Natural killer cell treated with Interleukin-12 subunit alpha and Interleukin-12 subunit beta and Interleukin-15 and Interleukin-18, amount 100 ng/mL, for 72 hours (primary cell): ENCODE measurements at places on chromosomes 7 and 10. TPM values are rescaled to one million over a fixed set of nuclear protein-coding genes. Genes with fewer than 3 reads are reported as not detected.

The SAP25 gene
- 25.2 TPM for total RNA-seq

The TMEM184A gene
- not detected for total RNA-seq

The IKZF1 gene
- 416 TPM for total RNA-seq

The GPER1 gene
- not detected for total RNA-seq

The LIPM gene
- not detected for total RNA-seq

The ZRANB1 gene
- 13.0 TPM for total RNA-seq

The CPN1 gene
- not detected for total RNA-seq

DNA sequence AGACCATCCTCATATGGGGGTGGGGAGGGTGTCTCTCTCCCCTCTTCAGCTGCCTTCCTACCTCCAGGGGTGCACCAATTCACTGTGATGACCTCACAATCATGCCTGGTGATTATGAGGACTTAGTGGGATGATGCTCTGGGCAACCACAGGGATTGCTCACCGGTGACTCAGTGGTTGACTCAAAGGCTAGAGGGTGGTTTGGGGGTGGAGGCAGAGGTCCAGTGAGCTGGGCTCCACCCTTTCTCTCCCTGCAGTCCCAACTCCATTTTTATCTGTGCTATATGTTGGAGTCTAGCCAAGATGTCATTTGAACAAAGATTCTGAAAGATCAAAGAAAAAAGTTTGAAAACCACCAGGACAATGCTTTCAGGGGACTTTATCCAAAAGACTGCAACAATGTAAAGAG, 286.9 kb downstream of the KCNMA1 start:
- no peak overlapping the region for H3K27ac ChIP-seq
- DNase-seq: no peak
- H3K27me3 ChIP-seq: no peaks in the 10 kb centered on the region
- no peaks in the 10 kb centered on the region for H3K4me1 ChIP-seq
- no peaks in the 10 kb centered on the region for H3K36me3 ChIP-seq

DNA sequence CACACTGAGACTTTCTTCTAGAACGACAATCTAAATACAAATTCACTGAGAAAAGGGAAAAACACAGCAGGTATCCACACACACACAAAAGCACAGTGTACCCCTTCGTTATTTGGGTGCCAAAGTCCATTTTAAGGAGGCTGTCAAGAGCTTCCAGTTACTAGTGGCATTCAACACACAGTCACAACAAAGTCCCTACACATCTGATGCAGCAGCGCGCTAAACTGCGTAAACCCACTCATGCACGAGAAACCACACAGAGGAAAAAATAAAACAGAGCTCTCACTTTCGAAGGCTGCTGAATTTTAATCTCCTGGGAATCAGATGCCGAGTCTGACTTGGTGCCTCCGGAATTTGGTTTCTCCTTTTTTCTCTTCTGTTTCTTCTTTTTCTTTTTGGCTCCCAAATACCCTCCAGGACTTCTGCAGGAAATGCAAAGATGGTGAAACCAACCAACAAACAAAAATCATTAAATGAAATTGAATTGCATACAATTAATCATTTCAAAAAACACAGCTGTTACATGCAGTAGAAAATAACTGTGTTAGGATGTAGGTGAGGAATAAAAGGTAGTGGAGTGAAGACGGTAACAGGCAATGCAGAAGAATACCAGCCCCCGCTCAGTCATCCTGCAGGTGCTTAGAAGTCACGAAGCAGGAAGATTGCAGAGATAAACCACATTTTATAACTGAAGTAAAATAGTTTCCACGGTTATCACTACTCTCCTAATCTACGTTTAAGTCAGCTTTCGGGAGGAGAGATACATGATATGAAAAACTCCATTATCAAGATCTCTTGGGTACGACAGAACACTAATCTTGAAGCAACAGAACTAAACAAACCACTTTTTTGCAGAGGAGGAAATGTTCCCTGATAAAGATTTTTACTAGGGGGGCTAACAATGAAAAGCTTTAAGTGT, 27.1 kb downstream of the NMT2 start:
- H3K36me3 ChIP-seq: no peaks in the 10 kb centered on the region
- no peak overlapping the region for H3K27ac ChIP-seq
- peaks cover 16% of the 10 kb centered on the region for H3K4me1 ChIP-seq
- H3K4me3 ChIP-seq: no peak overlapping the region
- H3K27me3 ChIP-seq: no peaks in the 10 kb centered on the region

GRCh38 chr10:111297351-111297848, 220.6 kb downstream of the ADRA2A start:
- no peaks in the 10 kb centered on the region for H3K36me3 ChIP-seq
- no peaks in the 10 kb centered on the region for H3K4me1 ChIP-seq
- H3K27ac ChIP-seq: no peak overlapping the region
- no peak overlapping the region for H3K4me3 ChIP-seq
- DNase-seq: no peak

DNA sequence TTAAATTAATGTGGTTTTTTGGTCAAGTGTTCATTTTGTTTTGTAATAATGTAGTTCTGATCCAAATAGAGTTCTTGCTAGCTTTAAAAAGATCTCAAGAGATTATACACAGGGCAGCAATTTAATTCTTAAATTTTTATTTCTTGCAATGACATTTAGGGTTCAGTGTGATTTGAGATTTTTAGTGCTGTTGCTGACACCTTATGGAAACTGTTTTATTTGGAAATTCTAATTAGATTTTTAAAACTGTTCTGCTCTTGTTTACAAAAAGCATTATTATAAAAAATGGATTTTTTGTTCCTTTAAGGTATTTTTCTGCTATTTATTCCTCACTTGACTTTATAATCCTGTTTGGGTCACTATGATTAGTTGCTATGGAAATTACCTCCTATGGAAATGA, 72.1 kb downstream of the RTKN2 start:
- no peaks in the 10 kb centered on the region for H3K27me3 ChIP-seq
- H3K4me3 ChIP-seq: no peak overlapping the region
- no peak for DNase-seq

DNA sequence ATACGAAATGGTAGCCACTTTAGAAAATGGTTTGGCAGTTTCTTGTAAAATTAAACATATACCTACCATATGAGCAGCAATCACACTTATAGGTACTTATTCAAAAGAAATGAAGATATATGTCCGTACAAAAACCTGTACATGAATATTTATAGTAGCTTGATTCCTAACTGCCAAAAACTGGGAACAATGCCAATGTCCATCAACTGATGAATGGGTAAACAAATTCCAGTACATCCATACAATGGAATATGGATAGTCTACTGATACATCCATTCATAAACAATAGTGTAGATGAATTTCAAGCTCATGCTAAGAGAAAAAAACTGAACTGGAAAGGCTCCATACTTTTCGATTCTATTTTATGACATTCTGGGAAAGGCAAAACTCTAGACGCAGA, 68.5 kb downstream of the AGK start:
- no peak for DNase-seq
- H3K4me3 ChIP-seq: no peak overlapping the region
- H3K27me3 ChIP-seq: no peaks in the 10 kb centered on the region

DNA sequence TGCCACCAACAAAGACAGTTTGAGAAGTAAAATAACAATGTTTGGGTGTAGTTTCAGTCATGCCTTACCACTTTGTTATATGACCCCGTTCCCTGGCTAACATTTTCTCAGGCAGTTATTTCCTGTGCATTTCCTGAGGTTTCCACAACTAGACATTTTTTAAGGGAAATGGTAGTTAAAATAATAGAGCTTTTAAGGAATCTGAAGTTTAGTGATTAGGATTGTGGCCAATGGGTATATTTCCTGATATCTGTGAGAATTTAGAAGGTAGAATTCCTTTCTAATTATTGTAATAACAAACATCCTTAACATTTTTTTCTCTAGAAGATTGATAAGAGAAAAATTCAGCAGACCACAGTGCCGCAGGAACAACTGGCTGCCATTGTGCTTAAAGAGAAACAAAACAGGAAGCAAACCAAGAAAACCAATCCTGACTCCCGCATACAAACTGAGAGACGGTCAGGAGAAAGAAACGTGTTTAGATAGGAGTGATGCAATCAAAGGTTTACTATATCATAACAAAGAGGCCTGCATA, 193.6 kb downstream of the MBL2 start:
- no peaks in the 10 kb centered on the region for H3K4me1 ChIP-seq
- no peak for DNase-seq
- H3K27ac ChIP-seq: no peak overlapping the region
- H3K36me3 ChIP-seq: no peaks in the 10 kb centered on the region
- H3K27me3 ChIP-seq: no peaks in the 10 kb centered on the region

GRCh38 chr7:65812281-65812680, 60.6 kb upstream of the VKORC1L1 start:
- DNase-seq: no peak
- H3K4me1 ChIP-seq: peaks cover 2% of the 10 kb centered on the region
- no peak overlapping the region for H3K4me3 ChIP-seq

- no peaks in the 10 kb centered on the region for H3K4me1 ChIP-seq
- H3K27ac ChIP-seq: no peak overlapping the region
- H3K27me3 ChIP-seq: peaks cover 6% of the 10 kb centered on the region
- DNase-seq: no peak
- H3K36me3 ChIP-seq: no peaks in the 10 kb centered on the region
Measured at GRCh38 chr10:1203704-1204103, 147.5 kb downstream of the WDR37 start.

DNA sequence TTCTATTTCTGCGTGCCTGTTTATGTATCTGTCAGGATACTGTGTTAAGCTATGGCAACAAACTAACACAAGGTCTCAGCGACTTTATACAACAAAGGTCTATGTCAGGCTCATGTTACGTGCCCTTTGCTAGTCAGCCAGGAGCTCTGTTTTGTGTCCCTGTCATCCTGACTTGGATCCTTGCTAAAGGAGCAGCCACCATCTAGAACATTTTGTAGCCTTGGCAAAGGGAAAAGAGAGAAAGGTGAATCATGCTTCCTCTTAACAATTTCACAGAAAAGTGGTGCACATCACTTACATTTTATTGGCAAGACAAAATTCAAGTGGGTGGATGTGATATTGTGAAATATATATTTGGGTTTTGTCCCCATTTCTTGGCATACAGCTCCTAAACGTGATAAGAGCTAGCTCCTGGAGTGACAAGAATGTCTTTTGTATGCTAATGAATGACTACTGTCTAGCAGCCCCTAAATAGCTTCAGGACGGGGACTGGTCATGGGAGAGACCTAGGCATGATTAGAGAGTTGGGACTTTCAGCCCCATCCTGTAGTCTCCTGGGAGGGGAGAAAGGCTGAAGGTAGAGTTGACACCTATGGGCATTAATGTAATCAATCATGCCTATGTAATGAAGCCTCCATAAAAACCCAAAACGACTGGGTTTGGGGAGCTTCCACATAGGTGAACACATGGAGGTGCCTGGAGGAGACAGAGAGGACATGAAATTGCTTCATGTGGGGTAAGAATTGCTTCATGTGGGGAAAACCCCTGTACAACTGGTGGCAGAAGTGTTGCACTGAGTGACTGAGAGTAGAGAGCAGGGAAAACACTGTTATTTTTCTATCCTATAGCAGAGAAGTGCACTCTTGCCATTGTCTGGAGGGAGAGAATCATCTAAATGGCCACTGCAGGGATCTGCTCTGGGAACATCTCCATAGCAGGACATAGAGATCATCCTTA, 33.0 kb downstream of the MRPL32 start:
- DNase-seq: peak; percentile 67
- peaks cover 11% of the 10 kb centered on the region for H3K4me1 ChIP-seq
- H3K27me3 ChIP-seq: peaks cover 39% of the 10 kb centered on the region
- H3K36me3 ChIP-seq: no peaks in the 10 kb centered on the region
- H3K4me3 ChIP-seq: peak overlapping the region; percentile 42

DNA sequence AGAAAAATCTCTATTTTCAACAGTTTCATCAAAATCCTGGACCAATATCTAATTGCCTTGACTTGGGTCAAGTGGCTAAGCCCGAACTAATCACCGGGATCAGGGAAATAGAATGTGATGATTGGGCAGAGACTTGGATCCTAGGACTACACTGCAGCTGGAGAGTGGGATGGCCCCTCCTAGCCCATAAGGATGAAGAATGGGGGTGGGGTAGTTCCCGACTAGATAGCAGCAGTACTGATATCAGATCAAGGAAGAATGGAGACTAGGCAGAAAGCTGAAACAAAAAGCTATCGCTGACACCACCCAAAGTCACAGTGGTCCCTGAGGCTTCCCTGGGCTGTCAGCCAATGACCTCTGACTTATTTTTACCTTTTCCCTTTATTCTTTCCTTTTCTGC, 160.4 kb upstream of the PHYHIPL start:
- no peak overlapping the region for H3K4me3 ChIP-seq
- DNase-seq: no peak
- no peaks in the 10 kb centered on the region for H3K27me3 ChIP-seq

DNA sequence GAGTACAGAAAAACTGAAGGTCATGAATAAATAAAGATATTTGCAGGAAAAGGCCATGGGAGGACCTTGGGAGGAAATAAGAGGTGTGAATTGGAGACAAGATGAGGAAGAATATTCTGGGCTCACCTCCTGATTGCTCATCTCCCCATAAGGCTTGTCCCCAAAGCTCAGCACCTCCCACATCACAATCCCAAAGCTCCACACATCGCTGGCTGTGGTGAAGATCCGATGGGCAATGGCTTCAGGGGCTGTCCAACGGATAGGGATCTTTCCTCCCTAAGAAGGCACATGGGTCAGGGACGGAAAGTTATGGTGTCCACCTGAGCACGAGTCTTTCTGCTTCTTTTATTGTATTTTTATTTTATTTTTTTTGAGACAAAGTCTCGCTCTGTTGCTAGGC, 12.9 kb downstream of the ZYX start:
- H3K4me1 ChIP-seq: peaks cover 14% of the 10 kb centered on the region
- H3K27me3 ChIP-seq: no peaks in the 10 kb centered on the region
- H3K27ac ChIP-seq: no peak overlapping the region
- no peak overlapping the region for H3K4me3 ChIP-seq
- no peaks in the 10 kb centered on the region for H3K36me3 ChIP-seq

DNA sequence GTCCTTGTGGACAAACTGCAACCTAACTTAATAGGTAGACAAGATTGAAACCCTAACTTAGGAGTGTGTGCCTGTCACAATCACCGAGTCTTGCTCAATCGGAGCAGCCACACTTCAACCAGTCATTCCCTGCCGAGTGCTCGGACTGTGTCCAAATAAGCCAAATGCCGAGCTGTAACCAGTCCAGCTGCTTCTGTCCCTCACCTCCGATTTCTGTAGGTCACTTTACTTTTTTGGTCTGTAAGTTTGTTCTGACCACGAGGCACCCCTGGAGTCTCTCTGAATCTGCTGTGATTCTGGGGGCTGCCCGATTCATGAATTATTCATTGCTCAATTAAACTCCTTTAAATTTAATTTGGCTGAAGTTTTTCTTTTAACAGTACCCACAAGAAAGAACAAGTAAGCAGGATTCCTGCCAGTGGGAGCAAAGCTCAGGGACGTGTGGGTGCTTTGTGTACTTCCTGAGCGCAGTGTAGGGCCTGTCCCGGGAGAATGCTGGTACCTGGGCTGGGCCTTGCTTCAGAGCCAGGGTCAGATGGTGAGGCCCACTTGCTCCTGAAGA, 140.1 kb downstream of the ACTR3B start:
- no peaks in the 10 kb centered on the region for H3K36me3 ChIP-seq
- peaks cover 7% of the 10 kb centered on the region for H3K27me3 ChIP-seq
- H3K4me1 ChIP-seq: no peaks in the 10 kb centered on the region
- H3K27ac ChIP-seq: no peak overlapping the region

- H3K4me1 ChIP-seq: no peaks in the 10 kb centered on the region
- H3K27me3 ChIP-seq: peaks cover 6% of the 10 kb centered on the region
- DNase-seq: no peak
- H3K27ac ChIP-seq: no peak overlapping the region
Measured at GRCh38 chr7:157441023-157441399, 104.2 kb downstream of the DNAJB6 start.

GRCh38 chr10:99337901-99338300, 8.7 kb downstream of the CNNM1 start:
- H3K36me3 ChIP-seq: no peaks in the 10 kb centered on the region
- no peaks in the 10 kb centered on the region for H3K4me1 ChIP-seq
- H3K27ac ChIP-seq: no peak overlapping the region
- H3K4me3 ChIP-seq: no peak overlapping the region
- peaks cover 14% of the 10 kb centered on the region for H3K27me3 ChIP-seq
